A673 (cell line): ENCODE measurements at places on chromosomes 2 and 18.

DNA sequence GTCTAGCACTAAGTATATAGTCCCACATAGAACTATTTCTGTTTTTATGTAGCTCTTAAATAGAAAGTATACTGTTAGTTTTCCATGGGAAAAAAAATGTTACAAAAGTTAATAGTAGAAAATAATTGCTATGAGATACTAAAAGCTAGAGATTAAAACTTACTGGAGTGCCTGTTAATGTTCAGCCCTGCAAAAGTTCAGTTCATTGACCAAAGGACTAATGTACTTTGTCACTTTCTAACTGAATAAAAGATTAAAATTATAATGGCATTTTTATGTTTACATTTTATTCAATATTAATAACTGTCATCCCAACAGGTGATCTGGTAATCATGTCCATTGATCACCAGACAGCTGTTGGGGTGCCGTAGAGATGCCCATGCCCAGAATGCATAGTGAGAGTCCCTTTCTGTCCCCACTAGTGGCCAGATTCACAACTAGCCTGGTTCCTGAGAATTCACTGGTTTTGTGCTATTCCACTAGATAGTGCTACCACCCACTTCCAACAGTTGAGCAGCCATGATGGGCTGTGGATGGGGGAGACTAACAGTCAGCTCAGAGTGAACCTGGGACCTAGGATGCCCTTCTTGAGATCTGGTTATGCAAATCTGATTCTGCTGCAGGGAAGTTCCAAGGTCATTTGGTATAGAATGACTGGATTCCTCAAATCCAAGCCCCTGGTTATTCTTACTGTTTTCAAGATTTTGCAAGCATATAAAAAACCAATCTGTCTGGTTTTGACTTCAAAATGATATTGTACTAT is 57.8 kb downstream of the AFTPH start:
- no peak for DNase-seq

DNA sequence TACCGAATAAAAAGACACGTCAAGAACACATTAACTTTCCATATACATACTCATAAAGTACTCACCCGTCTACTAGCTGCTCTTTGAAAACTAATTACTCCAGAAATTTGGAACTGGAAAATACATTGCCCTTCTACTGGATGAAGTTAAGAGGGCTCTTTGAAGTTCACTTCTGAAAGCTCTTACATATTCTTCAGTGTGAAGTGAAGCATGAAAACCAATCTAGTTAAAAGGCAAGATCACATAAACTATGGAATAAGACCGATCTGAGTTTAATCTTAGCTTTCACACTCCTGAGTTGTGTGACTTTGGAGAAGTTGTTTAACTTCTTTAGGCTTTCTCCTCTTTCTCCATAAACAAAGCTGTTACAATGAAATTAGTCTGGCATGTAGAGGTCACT is 38.5 kb downstream of the REV1 start:
- no peak for DNase-seq

GRCh38 chr18:35516789-35517188 is 19.0 kb upstream of the INO80C start:
- no peak for DNase-seq

DNA sequence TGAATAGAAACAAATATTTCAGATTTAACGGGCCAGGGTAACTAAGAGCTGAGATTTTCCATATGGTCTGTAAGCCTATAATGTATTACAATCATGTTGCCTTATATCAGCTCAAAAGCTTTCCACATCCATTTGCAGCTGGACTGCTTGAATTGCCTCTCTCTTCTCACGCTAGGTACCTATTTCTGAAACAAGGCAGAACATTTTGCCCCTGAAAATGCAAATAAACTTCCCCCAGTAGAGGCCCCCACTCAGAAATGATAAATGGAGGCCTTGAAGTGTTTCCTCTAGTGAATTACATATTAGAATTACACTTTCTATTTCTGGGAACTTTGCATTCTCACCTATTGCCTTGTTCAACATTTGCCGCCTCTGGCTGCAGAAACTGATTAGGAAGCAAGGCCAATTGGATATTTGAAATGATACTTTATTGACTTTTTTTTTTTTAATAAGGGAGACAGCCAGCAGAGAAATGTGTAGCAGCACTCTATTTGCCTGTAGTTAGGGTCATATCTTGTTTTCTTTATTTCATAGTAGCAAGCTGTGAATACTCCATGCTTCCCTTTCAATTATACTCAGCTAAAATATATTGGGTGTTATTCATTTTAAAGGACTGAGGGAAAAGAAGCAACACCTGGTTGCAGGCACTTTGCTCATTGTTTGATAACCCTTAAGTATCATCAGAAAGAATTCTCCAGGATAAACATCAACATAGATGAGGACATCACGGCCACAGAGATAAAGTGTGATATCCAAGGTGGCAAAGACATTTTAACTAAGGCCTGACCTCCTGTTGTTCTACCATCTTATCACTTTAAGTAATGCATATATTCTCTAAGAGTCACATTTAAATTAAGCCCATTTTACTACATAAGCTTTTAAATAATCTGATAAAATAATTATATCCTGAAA is 505.5 kb downstream of the LRRTM4 start:
- no peak for DNase-seq

DNA sequence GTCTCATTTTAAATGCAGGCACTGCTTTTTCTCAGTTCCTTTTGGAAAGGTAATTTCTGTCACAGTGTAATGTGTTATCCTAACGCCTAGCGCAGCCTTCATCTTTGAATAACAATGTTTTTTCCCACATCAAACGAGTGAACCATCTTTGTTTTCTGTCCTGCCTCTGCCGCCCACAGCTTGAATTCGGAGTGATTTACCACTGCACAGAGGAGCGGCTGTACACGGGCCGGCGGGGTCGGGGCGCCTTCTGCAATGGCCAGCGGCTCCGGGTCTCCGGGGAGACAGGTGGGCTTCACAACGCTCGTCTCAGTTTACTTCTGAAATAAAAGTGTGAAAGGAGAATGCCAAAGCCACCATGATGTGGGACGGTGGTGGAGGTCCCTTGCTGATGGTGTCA is 32.8 kb downstream of the IMPA2 start:
- no peak for DNase-seq

GRCh38 chr18:42183746-42184145 is 228.7 kb downstream of the PIK3C3 start:
- DNase-seq: peak; percentile 58

DNA sequence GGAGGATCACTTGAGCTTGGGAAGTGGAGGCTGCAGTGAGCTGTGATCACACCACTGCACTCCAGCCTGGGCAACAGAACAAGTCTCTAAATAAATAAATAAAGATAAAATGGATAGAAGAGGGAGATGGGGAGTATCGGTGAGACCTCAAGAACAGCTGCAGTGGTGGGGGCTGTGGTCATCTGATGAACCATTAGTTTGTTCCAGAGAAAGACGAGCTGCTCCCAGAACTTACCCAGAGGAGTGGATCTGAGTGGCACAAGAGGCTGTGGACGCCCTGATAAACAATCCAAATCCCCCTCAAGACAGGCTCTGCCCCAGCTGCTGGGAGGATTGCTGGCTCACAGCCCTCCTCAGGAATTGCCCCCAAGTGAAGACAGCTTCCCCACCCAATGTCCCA is 26.7 kb downstream of the TMEM127 start:
- no peak for DNase-seq

- no peak for DNase-seq
Measured at GRCh38 chr2:76498360-76498759, 787.6 kb upstream of the GCFC2 start.

- no peak for DNase-seq
Measured at GRCh38 chr18:56509656-56510055, 128.7 kb downstream of the TXNL1 start.

- DNase-seq: peak; percentile 67
Measured at GRCh38 chr2:127235082-127235702, 15.1 kb upstream of the CYP27C1 start.

GRCh38 chr2:70648961-70649360 is 95.3 kb upstream of the TGFA start:
- no peak for DNase-seq

DNA sequence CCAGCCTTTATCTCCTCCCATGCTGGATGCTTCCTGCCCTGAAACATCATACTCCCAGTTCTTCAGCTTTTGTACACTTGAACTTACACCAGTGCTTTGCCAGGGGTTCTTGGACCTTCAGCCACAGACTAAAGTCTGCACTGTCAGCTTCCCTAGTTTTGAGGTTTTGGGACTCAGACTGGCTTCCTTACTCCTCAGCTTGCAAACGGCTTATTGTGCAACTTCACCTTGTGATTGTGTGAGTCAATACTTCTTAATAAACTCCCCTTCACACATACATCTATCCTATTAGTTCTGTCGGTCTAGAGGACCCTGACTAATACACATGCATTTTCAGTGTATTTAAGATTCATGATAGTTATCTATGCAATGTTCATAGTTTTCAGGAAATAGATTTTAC is 35.8 kb upstream of the ZNF804A start:
- DNase-seq: no peak

GRCh38 chr2:166924967-166925366 is 36.7 kb downstream of the XIRP2 start:
- DNase-seq: no peak

DNA sequence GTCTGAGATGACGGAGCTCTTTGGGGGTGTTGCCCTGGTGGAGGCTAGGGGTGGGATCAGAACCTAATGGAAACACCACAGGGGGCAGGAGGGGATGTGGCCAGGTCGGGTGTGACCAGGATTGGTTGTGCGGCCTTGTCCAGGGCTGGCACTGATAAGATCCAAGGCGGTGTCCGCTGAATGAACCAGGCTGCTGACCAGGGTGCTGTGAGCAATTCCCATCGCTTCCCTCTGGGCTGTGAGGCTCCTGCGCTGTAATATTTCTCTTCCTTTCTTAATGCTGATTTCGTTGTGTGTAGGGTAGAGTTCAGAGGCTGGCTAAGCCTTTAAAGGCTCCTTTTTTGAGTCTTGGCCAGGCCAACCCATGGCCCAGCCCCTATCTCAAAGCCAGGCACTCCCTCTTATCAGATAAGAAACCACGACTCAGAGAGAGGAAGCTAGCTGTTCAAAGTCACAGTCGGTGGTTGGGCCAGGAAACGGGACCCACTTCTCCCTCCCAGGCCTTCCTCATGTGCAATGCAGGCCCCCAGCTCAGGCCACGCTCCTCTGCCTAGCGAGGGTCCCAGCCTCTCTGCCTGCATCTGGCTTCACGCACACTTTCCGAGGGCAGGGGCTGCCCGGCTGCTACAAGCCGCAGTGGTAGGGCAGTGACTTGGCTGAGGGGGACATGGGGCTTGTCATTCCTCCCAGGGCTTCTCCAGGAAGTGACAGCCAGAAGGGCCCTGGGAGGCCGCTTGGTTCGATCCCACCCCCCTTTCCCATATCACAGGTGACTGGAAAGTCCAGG is 26.0 kb upstream of the FOSL2 start:
- DNase-seq: no peak
